ENCODE measurements at places on chromosomes 2 and 18.

DNA sequence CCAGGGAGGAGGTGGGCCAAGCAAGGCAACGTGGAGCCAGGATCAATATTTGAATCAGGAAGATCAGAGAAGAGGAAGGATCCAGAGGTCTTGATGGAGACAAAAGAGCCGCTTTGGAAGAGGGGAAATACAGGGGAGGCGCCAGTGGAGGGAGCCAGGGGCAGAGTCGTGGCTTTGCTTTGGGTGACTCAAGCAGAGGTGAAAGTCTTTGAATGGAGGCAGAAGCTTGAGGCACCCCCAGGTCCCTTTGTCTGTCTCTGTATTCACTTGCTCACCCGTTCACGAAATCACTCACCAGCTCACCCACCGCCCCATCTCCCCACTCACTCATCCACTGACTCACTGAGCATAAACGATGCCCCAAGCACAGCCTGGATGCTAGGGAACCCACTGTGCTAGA lies 134.1 kb downstream of the ACOXL start:
- DNase-seq: peak; percentile 33

GRCh38 chr2:164993287-164994016 lies 38.1 kb upstream of the SLC38A11 start:
- DNase-seq: no peak

- no peak for DNase-seq
These were observed 287.8 kb upstream of the FN1 start for GRCh38 chr2:215723631-215724011.

DNA sequence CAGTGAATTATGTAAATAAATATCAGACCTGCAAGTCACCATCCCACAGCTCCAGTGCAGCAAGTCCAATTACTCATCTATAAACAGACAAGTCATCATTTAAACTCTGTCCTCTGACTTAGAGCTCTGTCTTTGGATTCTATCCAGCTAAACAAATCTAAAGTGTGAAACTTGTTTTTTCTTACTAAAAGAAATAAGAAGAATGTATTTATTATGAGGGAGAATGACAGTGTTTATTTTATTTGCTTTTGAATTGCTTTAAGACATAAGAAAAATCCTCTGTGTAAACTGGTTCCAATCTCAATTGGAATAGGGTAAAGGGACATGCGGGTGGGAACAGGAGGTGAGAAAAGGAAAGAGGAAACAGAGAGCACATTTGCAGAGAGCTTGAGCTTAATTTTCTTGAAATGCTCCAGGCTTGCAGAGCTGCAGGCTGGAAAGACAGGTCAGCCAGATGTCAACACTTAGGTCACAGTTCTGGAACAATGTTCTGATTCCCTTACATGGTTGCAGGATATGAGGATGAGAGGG lies 355.8 kb downstream of the MEIS1 start:
- no peak for DNase-seq

GRCh38 chr2:16038621-16039020 lies 98.3 kb downstream of the MYCN start:
- DNase-seq: no peak

DNA sequence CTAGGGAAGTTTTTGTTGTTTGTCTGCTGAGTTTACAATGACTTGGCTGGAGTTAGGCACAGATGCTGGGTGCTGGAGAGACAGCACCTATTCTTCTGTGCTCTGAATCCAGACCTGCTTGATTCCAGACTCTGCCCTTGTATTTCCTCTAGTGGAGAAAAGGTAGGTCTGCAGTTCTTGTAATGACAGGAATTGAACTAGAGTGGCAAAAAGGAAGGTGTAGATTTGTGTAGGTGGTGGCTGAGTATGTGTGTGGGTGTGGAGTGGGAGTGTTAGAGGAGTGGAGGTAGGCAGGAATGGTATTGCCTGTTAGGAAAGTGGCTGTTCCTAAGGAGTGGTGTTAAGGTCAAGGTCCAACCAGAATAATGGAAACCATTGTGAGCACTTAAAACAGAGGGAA lies 71.9 kb upstream of the LYPD6 start:
- no peak for DNase-seq

DNA sequence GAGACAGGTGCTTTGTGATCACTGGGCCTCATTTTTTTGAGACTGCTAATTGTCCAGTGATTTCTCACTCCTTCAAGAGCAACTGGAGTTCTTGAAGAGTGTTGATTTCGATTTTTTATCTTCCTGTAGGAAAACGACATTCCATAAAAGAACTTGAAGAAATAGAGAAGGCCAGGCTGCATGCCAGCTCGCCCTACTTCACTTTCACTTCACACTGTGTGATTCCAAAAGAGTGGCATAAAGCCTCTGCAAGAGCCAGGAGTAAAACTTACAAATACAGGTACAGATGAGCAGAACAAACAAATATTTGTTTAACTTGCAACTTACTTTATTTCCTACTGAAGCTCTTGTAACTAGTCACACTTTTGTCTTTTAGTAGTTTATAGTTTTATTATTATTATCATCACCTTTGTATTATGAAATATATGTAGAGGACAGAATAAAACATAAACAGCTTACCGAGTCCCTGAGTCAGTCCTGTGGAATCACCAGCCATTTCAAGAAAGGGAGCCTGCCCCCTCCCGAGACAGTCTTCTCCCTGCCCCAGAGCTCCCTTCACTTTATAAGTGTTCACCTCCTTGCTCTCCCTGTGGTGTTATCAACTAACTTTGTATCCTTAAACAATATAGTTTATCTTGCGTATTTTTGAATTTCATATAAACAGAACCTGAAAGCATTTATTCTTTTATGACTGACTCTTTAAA lies 8.7 kb downstream of the FAM228A start:
- no peak for DNase-seq

DNA sequence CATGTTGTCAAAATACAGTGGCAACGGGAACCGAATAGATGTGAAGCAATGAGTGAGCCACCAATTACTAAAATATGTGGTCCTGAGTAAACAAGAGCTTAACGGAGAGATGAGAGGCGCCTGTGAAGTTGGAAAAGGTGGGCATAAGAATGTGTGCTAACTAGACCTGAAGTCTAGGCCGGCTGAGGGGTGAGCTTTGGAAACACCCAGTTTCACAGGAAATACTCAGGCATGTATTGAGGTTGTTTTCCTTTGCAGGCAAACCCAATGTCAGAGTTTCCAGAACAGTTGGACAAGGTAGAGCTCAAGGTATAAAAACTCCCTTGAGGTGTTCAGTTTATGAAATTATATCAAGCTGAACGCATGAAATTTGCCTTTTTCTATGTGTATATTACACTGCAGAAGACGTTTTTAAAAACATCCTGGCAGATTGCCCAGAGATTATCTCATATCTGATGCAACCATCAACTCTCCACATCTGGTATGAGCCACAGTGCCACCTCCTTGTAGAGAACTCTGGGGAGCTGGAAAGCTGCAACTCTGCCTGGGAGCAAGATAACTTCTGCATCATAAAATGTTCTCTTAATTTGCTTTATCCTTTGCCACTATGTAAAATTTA lies 3.9 kb upstream of the WDSUB1 start:
- DNase-seq: no peak

- no peak for DNase-seq
These were observed 66.7 kb downstream of the FECH start for GRCh38 chr18:57519668-57520424.
